Stimulated activated CD8-positive, alpha-beta memory T cell treated with anti-CD3 and anti-CD28 coated beads, Interleukin-4, amount 100 ng/mL, for 4 hours (primary cell): ENCODE measurements at places on chromosomes 4 and X.

DNA sequence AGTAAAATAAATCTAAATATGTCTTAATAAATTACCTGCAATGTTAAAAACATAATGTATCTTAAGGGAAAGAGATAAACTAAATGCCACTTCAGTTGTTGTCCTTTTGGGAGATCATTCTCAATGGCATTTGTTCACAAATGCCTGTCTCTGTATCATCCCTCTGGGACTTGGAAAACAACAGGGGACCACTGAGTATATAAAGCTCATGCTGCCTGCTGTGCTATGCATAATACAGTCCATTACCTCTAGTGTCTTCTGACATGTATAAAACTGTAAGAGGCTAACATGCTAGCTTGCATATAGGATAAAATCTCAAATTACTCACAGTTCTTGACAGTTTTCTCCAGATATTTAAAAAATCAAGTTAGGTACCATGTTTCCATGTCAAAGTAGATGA is 503.9 kb downstream of the PDHA2 start:
- no peak for DNase-seq

DNA sequence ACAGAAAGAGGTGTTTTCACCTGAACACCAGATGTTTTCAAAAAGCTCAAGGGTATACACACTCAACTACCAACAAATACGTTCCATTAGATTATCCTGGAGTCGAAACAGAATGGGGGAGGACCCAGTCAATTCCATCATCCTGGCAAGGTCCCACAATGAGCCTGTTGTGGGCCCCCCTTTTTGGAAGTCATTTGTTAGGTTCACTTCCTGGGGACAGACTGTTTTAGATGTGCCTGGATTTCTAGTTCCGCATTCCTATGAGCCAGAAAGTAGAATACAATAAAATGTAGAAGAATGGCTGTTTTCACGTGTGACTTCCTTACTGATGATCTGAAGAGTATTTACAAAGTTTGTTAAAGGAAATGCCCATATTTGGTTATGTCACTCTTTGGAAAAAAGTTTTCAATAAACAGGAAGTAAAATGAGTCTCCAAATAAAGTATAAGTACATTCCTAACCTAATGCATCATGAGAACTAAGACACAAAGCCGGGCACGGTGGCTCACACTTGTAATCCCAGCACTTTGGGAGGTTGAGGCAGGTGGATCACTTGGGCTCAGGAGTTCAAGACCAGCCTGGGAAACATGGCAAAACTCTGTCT is 192.5 kb downstream of the MAML3 start:
- no peak for DNase-seq

GRCh38 chr4:123298261-123298660 is 98.3 kb upstream of the SPRY1 start:
- no peak for DNase-seq

GRCh38 chrX:9622128-9622527 is 143.5 kb downstream of the GPR143 start:
- no peak for DNase-seq
